ENCODE measurements at places on chromosomes 4 and X.

- no peak for DNase-seq
Measured at GRCh38 chr4:122728856-122729255, 3.6 kb upstream of the BBS12 start.

- DNase-seq = no peak
Measured at GRCh38 chr4:109801895-109802319, at the start of gene CFI. TSS of gene CFI (minus strand) at chr4:109801999. CDS start at chr4:109801971, 28 bp downstream.

DNA sequence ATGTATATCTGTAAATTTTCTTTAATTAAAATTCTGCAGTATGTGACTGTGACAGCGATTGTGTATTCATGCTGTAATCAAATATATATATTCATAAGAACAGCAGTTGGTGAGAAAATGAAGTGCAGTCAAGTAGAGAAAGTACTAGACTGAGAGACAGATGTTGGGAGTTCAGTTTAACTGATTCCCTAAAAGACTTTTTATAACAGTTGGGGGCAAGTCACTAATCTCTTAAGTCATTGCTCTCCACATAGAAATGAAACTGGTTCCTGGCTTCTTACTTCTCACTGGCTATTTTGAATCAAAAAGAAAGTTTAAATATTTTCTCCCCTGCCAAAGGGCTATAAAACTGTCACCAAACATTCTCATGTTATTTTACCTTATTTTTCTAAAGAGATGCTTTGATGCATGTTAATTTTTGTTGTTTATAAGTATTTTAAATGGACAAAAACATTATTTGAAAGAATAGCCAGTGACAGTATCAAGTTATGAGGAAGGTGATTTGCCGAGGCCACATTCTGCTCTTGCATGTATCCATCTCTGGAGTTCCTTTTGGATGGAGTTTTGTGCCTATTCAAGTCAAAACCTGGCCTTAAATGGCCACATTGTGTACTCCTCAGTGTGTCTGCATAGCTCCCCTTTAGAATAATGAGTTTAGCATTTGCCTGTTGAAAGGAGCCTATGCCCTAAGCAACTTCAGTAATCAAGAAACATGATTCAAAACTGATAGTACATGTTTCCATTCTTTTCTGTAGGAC lies 30.8 kb downstream of the EXOC1 start:
- DNase-seq = no peak

DNA sequence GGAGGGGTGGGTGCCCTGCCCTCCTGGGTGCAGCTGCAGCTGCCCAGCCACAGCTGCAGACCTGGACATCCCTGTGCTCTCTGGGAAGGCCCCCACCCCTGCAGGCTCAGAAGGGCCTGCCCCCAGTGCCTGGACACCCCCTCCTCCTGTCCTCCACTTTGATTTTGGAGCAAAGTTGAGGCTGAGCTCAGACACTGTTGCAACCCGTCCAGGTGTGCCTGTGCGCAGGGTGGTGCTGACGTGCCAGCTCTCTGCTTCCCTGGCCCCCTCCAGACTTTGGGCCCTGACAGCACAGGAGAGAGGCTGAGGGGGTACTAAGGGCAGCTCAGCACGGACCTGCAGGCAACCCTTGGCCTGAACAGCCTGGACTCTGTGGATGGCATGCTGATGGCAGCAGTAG lies 750.3 kb downstream of the ARAP2 start:
- no peak for DNase-seq

DNA sequence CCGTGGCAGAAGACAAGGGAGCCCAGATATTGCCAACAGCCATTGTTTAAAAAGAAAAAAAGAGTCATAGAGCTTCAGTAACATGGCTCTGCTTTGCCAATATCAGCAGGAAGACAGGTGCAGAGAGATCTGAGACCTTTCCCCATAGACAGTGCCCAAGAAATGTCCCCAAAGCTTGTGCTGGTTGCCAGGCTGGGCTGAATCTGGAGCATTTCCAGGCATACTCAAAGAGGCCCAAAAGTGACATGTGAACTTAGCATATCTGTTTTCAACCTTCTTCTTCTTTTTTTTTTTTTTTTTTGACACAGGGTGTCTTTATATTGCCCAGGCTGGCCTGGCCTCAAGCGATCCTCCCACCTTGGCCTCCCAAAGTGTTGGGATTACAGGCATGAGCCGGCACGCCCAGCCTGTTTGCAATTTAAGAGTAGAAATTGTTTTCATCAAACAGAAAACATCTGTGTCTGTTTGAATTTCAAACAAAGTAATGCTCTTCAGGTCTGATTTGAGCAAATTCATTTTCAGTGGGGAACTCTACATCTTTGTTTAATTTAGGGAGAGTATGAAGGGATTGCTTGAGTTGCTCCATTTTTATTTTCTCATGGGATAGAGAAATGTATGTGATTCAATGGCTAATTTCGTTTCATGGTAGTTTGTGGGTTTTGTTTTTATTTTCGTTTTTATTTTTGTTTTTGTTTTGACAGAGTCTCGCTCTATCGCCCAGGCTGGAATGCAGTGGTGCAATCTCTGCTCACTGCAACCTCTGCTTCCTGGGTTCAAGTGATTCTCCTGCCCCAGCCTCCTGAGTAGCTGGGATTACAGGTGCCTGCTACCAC lies 56.6 kb upstream of the RBM47 start:
- DNase-seq = no peak

DNA sequence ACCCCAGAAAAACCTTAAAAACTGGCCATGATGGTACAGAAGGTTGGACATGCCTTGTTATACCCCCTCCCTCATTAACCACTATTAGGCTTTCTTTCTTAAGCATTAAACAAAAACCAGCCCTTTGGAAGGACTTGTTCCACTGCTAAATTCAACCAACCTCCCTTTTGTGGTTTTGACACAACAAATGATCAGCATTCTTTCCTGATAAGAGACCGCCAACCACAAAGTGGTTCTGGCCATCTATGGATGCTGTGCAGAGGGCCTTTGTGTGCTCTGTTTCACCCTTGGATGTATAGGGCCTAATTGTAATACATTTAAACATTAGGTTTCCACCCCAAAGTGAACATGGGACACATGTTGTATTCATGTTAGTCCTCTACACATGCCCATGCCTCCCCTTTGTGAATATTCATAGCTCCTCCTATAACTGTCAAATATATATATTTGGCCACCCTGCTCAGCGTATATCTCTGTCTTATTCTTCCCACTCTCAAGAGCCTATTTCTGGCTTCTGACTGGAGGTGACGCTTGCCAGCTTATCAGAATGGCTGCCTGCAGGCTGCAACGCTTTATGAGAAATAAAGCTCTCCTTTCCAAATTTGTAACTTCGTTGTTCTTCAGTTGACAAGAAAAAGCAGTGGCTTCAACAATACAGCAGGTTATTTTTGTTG lies 126.6 kb downstream of the NPNT start:
- DNase-seq = no peak

- DNase-seq = no peak
Measured at GRCh38 chr4:110489901-110490508, 14.1 kb downstream of the ENPEP start.

GRCh38 chr4:88177983-88178625 lies 19.7 kb upstream of the ABCG2 start:
- no peak for DNase-seq

DNA sequence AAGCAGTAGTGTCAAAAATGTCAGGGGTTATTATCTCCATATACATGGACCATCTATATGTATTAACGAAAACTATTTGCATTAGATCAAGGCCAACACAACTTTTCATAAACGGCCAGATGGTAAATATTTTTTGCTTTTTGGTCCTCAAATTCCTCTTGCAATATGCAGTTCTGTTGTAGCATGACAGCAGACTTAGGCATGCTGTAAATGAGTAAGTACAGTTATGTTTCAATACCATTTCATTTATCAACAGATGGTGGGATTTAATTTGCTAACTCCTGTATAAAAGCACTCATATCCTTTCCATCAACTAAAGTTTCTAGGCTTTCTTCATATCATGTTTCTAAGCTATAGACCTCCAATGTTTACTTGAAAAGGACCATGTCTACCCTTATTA lies 208.1 kb downstream of the ANKRD50 start:
- no peak for DNase-seq

- DNase-seq = no peak
Measured at GRCh38 chrX:118637997-118638396, 89.4 kb upstream of the IL13RA1 start.

DNA sequence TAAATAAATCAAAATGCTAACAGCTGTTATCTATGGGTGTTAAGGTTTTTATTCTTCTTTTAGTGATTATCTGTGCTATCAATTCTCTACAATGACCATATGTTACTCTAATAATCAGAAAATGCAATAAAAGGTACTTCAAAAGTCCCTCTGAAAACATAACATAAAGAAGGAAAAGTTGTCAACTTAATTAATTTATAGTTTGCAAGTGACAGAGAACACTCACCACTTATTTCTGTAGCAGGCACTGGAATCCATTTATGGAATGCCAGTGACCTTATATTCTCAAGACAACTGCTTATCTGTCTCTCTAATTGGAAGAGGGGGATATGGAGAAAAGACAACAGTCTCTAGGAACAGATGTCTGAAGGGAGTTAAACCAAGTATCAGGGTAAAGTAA lies 25.6 kb upstream of the PLS3 start:
- DNase-seq = no peak

GRCh38 chrX:17474892-17475291 lies 99.9 kb downstream of the NHS start:
- DNase-seq = no peak

GRCh38 chr4:96262057-96262456 lies 422.2 kb downstream of the PDHA2 start:
- DNase-seq = no peak

DNA sequence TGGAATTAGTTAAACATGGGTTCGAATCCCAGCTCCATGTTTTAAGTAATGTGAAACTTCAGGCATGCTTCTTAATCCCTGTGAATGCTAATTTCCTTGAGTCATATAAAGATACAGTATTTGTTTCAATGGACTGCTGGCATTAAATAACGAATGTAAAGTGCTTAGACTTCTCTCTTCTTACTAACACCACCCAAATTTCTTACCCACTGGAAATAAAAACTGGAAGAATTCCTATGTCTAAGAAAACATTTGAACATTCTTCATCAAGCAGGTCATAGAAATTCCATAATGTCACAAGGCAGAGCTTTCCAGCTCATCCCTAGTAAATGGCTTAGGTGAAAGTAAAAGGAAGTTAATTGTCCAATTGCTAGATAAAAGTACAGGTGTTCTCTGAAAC lies 172.5 kb downstream of the ANK2 start:
- no peak for DNase-seq

DNA sequence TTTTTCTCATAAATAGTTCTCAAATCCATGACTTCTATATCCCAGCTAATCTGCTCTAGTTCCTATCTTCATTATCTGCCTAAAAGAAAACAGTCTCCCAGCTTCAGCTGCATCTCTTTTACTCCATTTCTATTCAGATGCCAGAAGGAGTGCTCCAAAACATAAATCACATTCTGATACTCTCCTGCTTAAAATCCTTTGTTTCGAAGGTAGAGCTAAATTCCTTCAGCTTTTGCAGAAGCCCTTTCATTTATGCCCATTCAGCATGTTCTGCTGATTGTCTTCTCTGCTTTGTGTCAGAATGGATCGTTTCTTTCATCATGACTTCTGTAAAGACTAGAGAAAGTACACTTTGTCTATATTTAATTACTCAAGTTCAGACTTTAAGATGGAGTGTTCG lies 440.1 kb upstream of the SMIM31 start:
- no peak for DNase-seq

DNA sequence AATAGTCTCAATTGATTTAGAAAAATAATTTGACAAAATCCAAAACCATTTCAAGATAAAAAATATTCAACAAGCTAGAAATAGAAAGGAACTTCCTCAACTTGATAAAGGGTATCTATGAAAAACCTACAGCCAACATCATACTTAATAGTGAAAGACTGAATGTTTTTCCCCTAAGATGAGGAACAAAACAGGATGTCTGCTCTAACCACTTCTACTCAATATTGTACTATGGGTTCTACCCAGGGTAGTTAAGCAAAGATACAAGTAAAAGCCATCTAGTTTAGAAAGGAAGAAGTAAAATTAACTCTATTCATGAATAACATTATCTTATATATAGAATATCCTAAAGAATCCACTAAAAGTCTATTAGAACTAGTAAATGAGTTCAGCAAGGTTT lies 21.5 kb upstream of the SYTL5 start:
- no peak for DNase-seq

GRCh38 chr4:123699880-123700771 lies 303.5 kb downstream of the SPRY1 start:
- no peak for DNase-seq

DNA sequence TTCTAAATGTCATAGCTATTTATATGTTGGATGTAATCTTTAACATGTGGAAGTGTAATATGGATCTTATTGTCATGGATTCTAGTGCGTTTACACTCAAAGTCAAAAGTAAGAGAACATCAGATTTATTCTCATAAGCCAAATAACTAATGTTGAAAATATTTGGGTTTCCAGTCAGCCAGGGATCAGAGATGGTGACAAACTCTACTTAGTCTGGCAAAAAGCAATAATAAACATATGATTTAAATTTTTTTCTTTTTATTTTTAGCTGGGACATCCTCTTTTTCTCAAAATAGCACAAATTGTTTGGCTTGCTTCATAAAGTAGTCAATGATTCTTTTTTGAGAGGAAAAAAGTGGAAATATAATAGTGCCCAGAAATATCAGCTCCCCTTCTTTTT lies 392.3 kb downstream of the ARHGAP24 start:
- no peak for DNase-seq

DNA sequence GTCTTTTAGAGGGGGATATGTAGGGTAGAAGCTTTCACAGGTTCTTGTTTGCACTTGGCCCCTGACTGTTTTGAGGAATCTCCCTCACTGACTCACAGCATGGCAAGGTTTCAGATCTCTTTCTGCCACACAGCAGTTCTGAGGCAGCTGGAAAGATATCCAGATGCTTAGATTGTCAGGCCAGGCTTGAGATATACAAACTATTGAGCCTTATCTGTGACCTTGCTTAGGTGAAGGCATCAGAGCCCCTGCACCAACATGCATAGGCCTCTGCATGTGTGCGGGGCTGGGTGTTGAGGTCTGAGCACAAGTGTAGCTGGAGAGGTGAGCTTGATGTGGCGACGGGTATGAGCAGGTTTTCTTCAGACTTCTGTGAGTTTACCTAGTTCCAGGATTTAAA lies 80.9 kb upstream of the MSANTD1 start:
- no peak for DNase-seq

- DNase-seq = no peak
Measured at GRCh38 chrX:37800717-37801116, 20.9 kb downstream of the CYBB start.

- peak; percentile 38 for DNase-seq
Measured at GRCh38 chr4:182338063-182338462, 94.9 kb downstream of the TENM3 start.

GRCh38 chr4:125492957-125493356 lies 178.2 kb downstream of the FAT4 start:
- no peak for DNase-seq

DNA sequence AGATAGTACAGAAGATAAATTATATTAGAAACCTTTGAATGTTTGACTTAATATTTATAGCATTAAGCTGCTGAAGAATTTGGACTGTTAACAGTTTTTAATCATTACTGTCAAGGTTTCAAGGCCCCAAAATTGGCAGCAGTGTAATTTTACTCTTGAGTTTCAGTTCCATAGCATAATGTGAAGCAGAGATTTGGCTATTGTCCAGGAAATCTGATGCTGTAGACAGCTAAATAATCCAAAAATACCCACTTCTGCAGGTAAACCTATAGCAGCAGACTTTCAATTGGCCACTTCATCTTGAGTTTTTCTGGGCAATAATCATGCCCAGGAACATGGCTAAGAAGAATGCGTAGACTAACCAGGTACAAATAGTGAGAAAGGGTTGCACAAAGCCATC lies 85.0 kb downstream of the RCHY1 start:
- no peak for DNase-seq

Measured in BE2C (cell line).